Activated effector memory CD4-positive, alpha-beta T cell treated with Interleukin-2 at 50 U/mL for 16 hours (primary cell): ENCODE measurements at places on chromosomes 4 and X.

DNA sequence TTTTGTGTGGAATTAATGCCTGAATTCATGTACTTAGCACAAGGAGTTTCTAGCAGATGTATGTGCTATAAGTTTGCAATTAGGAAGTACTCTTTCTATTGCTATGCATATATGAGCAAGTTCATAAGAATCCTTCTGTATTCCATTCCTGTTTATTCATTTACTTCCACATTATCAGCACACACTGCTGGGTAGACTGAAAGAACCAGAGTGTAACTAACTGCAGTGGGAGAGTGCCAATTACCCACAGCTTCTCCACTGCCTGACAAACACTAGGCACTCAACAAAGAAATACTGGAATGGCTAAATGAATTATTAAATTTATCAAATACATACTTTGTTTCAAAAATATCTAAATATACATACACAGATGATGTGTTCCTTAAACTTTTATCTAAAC lies 219.6 kb downstream of the CAMK2D start:
- DNase-seq, result no peak

DNA sequence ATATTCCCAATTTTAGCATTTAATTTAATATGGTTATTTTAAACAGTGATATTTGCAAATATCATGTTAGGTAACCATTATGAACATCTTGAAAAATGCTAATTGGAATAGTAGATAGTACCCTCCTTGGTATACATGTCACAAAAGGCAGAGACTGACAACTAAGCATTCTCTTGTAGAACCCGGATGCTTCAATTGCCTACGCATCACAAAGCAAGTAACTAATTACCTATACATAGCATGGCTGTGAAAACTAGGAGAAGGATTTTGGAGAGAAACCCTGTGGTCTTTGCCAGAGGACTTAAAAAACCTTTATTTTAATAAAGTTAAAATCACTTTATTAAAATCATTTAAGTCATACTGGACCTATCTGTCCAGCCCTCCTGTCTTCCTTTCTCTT lies 764.1 kb upstream of the TENM3 start:
- no peak for DNase-seq

GRCh38 chrX:120401301-120401700 lies 39.4 kb downstream of the ATP1B4 start:
- no peak for DNase-seq

DNA sequence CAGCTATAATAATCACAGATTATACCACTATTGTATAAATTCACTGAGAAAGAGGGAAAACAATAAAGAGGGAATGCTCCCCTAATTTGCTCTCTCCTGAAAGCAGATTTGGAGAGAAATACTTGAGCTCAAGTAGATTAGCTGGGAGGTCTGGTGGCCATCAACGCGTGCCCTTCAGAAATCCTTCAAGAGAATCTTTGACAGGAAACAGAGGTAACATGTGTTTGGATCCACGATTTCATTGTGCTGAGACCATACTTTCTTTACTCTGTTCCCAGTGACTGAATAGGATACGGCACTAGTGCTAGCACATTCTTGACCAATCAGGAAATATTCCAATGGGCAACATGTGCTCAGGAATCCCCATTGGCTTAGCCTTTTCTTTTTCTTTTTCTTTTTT lies 1395.3 kb downstream of the RAPGEF2 start:
- DNase-seq, result no peak

DNA sequence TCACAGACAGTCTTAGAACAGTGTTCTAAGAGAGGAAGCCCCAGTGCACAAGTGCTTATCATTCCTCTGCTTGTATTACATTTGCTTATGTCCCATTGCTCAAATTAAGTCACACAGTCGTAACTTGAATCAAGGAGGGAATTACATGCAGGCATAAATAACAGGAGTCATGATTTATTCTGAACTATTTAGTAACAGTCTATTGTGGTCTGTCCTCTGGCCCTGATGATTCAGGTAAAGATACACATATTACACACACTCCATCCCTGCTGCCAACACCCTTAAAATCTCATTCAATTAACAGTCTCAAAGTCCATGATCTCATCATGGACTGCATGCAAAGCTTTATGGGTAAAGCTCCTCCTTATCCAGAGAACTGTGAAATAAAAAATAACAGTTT lies 60.1 kb downstream of the GRIA2 start:
- DNase-seq, result no peak

DNA sequence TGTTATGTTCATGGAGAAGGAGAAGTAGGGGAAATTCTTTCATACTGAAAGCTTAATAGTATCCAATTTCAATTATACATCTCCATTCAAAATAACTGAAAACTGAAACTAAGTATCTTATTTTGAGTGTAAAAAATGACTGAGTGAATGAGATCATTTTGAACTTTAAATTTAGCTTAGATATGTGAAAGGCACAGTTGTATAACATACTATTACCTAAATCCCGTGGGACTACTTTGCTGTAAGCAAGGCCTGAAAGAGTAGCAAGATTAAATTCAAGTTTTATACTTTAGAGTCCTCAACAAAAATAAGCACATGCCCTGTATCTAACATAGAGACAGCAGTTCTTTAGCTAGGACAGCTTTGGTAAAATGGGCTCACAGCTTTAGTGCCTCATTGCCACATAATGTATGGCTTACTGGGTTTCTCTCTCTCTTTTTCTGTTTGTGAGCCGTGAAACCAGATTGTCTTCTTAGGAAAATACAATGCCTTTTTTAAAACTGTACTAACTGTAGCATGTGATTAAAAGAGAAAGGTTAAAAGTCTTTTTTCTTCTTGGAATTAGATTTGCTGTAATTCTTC lies 43.2 kb downstream of the GSTCD start:
- no peak for DNase-seq

DNA sequence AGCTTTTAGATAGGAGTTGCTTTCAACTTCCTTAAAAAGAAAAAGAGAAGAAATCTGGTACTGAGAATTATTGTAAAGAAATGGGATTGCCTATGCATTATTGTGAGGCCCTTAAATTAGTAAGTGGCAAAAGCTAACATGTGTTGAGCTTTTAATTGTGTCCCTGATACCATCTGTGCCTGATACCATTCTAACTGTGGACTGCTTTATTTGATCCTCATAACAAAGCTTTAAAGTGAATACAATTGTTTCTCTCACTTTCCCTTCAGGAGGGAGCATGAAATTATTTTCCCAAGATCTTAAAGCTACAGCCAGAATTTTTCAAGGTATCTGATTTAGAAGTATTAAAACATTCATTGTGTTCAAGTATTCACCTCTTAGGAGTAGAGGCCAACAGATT lies 9.9 kb downstream of the KCTD8 start:
- DNase-seq, result no peak

DNA sequence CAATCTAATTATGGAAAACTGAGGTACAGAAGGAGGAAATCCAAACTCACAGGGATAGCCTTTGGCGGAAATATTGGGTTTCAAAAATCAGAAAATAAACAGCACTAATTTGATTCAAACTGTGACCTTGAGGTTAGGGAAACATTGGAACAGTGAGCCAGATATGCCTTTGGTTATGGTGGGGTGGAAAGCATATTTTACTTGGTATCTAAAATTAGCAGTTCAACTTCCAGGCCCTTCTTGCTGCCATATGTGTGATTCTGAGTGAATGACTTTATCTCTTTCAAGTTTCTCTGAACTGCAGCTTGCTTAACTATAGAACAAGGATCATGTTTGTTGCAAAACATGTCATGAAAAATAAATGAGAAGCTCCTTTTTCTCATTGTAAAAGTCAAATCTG lies 240.9 kb upstream of the VEGFC start:
- no peak for DNase-seq

GRCh38 chr4:151302432-151302831 lies 23.0 kb downstream of the SH3D19 start:
- no peak for DNase-seq

GRCh38 chr4:38152305-38152704 lies 192.1 kb downstream of the PTTG2 start:
- no peak for DNase-seq

DNA sequence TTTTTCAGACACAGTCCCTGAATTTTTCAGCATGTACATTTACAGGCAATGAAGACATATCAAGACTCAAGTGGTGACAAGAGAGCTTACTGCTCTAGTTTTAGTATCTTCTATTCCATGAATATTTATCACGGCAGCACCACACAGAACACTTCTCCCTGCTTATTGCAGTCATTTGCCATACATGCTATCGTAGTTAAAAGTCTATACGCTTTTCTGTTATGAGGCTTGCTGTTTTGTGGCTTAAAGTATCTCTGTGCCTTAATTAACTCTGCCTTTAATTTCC lies 65.4 kb upstream of the GK2 start:
- DNase-seq, result no peak

GRCh38 chr4:124203613-124204238 lies 508.8 kb downstream of the ANKRD50 start:
- no peak for DNase-seq

GRCh38 chrX:19883878-19884277 lies 3.5 kb downstream of the SH3KBP1 start:
- peak; percentile 16 for DNase-seq

GRCh38 chr4:184373886-184374405 lies 100.4 kb downstream of the IRF2 start:
- DNase-seq, result no peak

DNA sequence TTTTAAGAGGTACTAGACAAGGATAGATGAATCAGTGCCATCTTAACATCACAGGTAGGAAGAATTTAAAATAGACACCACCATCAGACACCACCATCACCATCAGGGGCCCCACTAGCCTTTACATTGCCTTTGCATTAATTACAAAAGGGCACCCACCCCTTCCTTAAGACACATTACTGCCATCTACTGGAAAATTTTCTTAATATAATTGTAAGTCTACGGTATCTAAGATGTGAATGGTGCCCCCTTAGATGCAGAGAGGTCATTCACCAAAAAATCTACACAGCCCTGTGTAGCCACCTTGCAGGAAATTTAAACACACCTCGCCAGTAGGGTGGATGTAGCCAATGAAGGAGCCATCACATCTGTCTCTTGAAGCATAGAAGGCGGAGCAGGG lies 184.1 kb downstream of the MID1IP1 start:
- DNase-seq, result no peak

GRCh38 chr4:139282721-139283075 lies 2.7 kb upstream of the MGARP start:
- DNase-seq, result no peak

- no peak for DNase-seq
These were observed 168.8 kb downstream of the CLCN4 start for GRCh38 chrX:10325611-10326010.

- DNase-seq, result no peak
These were observed 10.7 kb downstream of the CCNQ start for GRCh38 chrX:153588021-153588781.

DNA sequence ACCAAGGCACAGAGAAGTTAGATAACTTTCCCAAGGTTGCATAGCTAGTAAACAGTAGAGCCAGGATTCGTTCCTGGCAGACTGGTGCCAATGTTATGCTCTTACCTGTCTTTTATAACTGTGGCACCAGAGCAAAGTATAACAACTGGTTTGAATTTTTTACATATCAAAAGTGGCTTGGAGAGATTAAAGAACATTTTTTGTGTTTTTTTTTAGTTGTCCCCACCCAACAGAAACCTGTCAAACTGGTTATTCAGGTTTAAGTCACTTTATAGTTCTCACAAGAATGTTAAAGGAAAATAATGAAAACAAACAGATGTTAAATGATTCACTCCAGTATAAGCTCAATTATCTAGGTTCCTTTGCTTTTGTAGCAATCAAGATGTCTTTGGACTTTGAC lies 15.6 kb upstream of the FAM47E start:
- DNase-seq, result no peak

GRCh38 chr4:17595471-17596005 lies 18.5 kb downstream of the LAP3 start:
- DNase-seq, result no peak

GRCh38 chrX:150967786-150968185 lies 15.3 kb upstream of the HMGB3 start:
- no peak for DNase-seq

DNA sequence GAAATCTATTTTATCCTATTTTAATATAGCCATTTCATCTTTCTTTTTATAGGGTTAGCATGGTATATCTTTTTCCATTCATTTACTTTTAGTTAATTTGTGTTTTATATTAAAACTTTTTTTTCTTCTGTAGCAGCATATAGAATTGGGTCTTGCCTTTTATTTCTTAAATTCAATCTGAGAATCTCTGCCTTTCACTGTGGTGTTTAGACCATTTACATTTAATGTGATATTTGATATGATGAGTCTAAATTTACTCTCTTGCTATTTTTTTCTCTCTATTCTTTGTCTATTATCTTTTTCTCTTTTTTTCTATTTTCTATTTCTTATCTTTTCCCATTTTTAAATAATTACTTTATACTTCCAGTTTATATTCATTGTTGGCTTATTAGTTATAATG lies 105.4 kb upstream of the HAND2 start:
- no peak for DNase-seq

DNA sequence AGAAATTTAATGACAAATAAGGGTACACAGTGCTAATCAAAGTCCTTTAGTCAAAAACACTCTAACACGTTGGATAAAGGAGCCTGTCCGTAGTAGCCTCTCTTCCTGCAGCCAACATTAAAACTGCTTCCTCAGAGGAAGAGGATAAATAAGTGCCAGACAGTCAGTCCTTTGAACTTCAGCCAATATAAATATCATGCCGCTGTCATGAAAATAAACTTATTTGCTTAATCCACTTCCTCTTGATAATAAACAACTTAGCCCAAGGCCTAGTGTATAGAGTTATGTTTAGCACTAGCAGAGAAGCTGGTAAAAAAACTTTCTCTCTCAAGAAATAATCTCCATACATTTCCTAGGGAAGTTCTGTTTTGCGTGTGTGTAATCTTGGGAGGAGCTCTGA lies 196.7 kb downstream of the HS3ST1 start:
- no peak for DNase-seq

- DNase-seq, result no peak
These were observed 81.8 kb upstream of the SMARCA5 start for GRCh38 chr4:143431526-143432257.

DNA sequence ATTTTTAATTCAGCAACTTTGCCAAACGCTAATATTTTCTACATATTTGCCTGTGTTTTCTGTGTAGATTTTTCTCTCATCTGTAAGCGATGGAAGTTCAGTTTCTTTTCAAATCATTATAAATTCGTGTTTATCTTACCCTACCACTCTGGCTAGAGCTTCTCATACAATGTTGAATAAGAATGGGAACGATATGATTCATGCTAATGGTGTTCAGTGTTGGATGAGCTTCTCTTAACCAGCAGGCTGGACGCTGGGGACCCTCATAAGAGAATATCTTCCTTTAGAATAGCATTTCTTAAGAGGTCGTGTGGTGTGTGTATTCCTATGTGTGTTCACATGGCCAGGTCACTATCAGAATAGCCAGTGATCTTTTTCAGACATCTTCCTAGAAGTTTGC lies 31.0 kb downstream of the NSDHL start:
- DNase-seq, result no peak
